ENCODE measurements at places on chromosomes 12 and 14.
A peak's percentile ranks its signal among the peaks of the same experiment; 100 is the strongest.

DNA sequence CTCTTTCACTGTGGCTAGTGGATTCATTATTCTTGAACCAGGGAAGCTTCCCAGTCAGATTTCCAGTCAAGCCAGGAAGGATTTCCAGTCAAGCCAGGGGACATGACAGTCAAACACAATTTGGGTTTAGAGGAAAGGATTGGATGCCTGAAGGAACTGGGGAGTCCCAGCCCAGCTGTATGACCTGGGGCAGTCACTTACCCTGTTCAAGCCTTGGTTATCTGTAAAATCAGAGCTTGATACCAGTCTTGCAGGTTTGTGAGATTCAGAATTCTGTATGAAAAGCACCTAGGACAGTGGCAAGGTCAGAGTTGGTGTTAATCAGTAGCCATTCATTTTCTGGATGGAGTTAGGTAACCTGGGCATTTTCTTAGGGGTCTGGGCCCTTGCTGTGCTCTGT lies 152.7 kb downstream of the CHST11 start:
- no peak for DNase-seq

DNA sequence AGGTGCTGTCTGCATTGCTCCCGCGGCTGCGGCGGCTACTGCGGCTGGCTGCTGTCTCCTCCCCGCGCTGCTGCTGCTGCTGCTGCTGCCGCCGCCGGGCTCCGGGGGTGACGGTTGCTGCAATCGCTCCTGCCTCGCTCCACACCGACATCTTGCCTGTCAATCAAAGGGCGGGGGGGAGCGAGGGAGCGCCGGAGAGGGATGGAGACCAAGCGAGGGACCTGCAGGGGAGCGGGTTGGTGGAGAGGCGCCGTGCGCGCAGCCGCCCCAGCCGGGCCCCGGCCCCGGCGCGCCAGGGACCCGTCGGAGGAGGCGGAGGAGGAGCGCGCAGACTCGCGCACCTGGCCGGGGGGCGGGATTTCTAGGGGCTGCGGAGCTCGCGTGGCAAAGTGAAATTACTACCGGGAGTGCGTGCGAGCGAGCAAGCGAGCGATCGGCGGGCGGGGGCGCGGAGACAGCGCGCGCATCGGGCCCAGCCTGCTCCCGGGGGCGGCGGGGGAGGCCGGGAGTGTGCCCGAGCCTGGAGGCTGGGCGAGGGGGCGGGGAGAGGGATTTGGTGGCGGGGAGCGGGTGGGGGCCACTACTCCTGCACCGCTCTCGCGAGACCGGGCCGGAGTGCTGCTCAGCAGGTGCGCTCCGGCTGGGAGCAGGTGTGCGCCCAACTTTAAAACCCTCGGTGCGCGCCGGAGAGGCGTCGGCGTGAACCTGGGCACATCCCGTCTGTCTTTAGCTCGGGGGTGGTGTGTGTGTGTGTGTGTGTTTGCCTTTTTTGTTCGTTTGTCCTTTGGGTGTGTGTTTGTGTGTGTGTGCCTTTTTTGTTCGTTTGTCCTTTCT lies at the start of gene KSR2:
TSS of gene KSR2 (minus strand) at position 165 of the 834 bp plus-strand sequence. CDS start 735 bp downstream, outside the sequence.
- DNase-seq, result peak; percentile 43

DNA sequence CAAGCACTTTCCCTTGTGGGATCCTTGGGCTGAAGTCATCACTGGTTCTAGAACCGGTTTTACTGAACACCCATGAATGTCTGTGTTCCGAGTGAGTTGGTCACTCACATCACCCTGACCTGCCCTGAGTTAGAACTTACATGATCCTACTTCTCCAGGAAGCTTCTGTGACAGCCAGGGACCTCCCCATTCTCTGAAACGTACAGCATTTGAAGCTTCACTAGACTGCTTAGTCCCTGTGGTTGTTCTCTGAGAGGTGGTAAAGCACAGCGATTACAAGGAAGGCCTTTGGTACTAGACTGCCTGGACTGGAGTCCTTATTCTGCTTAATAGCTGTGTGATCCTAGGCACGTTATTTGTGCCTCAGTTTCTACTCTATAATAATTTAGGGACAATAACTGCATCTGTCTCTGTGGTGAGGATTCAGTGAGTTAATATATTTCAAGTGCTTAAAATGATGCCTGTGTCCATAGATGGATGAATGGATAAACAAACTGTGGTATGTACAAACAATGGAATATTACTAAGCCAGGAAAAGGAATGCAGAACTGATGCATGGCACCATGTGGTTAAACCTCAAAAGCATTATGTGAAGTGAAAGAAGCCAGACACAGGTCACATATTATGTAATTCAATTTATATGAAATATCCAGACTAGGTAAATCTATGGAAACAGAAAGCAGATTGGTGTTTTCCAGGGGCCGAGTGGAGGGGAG lies 54.7 kb upstream of the DDX11 start:
- DNase-seq, result no peak

GRCh38 chr12:62217466-62218194 lies 42.6 kb upstream of the USP15 start:
- no peak for DNase-seq

DNA sequence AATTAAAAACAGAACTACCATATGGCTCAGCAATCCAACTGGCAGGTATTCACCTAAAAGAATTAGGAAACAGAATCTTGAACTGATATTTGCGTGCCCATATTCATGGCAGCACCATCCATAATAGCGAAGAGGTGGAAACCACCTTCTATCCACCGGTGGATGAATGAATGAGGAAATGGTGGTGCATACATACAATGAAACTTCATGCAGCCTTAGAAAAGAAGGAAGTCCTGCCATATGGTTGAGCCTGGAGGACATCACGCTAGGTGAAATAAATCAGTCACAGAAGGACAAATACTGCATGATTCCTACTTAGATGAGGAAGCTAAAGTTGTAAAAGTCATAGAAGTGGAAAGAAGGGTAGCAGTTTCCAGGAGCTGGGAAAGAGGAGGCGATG lies 6.6 kb downstream of the TCL1A start:
- no peak for DNase-seq

- DNase-seq, result no peak
Measured at GRCh38 chr12:91023326-91024004, 18.7 kb upstream of the EPYC start.

GRCh38 chr14:58288106-58288792 lies 10.1 kb upstream of the ARID4A start:
- no peak for DNase-seq

- DNase-seq, result no peak
Measured at GRCh38 chr12:6294156-6295093, 16.1 kb upstream of the PLEKHG6 start.

DNA sequence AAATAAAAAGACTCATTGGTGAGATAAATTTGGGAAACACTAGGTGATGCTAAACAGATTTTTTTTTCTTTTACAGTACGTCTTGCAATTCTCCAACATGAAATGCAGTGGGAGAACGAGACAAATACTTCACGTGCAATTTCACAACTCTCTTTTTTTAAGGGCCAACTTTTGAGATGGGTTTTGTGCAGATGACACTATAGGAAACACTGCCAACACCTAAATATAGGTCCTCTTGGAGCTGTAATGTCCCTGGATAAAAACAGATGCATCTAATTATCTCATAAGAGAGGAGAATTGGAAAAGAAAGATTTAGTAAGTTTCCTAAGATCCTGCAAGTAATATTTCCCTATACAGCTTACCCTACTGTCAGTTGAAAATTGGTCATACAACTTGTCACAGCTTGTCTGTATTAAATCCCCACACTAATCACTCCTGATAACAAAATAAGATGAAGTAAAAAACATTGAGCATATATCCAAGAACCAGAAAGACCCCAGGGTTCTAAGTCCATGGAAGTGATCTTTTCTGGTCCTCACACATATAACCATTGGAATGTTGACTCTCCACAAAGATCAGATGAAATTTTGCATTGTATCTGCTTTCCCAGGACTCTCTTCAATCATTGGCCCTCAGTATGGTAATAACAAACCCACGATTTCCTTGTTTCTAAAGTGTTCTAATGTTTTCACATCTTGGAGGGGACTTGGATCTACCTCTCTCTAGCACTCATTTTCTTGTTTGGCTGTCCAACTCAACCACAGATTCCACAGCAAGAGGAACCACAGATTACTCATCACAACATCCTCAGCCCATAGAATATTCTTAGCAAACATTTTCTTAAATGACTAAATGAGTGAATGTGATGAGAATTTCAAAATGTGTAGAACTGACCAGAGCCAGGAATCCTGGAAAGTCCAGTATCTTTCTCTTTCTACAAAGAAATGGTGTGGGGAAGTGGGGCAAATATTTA lies 769.4 kb upstream of the USP15 start:
- no peak for DNase-seq

DNA sequence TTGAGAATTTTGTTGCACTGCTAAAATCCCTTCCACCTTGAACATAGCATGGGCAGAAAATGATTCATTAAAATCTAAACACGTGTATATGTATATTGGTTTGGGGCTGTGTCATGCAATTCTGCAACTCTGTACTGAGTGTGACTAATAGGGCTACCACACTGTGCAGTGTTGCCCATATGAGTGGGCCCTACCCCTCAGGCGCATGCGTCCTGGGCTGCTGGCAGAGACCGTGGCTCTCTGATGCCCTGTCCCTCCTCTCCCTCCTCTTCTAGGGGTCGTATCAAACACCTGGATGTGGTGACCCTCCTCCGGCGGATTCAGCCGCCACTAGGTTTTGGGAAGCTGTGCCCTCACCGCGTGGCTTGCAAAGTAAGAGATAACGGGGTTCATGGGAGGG lies 128.4 kb upstream of the FKBP4 start:
- DNase-seq, result no peak

DNA sequence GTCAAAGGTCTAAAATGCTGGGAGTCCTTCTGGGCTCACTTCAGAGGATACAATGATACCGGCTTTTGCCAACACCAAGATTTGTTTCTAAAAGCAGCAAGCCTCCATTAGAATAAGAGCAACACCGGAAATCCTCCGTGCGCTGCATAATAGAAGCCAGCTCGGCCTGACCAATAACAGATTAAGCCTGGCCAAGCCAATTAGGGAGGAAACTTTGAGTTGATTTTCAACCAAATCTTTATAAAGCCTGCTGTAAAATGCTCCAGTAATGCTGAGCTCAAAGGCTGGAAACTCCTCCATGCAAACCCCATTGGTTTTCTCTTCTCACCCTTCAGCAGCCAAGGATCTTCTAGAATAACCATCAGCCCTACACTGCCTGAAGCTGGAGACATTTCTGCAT lies 150.1 kb downstream of the NTF3 start:
- no peak for DNase-seq

GRCh38 chr14:99518441-99519346 lies 37.5 kb downstream of the CCNK start:
- peak; percentile 77 for DNase-seq

DNA sequence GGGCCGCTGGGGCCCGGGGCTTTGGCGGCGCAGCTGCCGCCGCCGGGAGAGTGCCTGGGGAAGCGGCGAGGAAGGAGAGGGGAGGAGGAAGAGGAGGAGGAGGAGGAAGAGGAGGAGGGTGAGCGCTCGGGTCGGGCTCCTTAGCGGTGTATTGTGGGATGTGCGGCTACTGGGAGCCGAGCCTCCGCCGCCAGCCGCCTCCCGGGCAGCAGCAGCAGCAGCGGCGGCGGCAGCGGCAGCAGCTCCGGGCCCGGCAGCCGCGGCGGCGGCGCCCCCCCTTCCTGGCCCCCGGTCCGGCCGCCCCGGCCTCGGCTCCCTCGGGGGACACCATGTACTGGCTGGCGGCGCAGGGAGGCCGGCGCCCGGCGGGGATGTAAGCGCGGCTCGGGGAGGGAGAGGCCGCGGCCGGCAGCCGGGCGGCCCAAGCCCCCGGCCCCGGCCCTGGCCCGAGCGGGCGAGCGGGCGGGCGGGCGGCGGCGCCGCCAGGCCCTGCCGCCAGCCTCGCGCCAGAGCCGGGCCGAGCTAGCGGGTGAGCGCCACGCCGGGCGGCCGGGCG lies at the start of gene SETD1B:
TSS of gene SETD1B (plus strand) at position 149 of the 556 bp plus-strand sequence. CDS start 729 bp downstream, outside the sequence.
- DNase-seq, result peak; percentile 62

GRCh38 chr12:32139064-32139421 lies 32.4 kb downstream of the BICD1 start:
- peak; percentile 62 for DNase-seq

GRCh38 chr14:93113678-93114067 lies 2.1 kb downstream of the ITPK1 start:
- DNase-seq, result no peak

DNA sequence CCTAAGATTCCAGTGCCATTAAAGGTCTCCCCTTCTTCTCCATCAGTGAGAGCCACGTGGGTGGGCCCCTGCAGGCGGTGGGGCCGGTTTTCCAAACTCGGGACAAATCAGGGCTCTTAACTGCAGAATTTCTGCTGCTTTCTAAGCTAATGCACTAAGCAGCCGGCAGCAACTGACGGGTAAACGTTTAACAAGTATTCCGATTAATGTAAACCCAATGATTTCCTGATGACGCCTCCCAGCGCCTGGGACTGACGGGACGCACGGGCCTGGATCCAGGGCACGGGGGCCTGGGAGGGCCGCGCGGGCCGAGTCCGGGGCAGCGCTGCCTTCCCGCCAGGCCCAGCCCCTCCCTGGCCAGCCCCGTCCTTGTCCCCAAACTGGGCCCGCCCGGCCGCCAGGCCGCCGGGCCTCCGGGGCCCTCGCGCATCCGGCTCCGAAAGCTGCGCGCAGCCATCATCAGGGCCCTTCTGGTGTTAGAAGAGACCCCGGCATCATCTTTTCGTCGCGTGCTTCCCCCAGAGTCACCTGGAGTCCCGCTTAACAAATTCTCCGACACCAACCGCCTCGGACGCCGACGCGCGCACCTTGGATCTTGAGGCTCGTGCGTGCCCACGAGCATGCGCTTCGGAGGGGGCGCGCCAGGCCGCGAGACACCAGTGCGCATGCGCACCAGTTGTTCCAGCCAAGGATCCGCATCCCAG lies at the start of gene MLH3:
TSS of gene MLH3 (minus strand) at position 616 of the 704 bp plus-strand sequence. CDS start 1,812 bp downstream, outside the sequence.
- DNase-seq, result peak; percentile 82

DNA sequence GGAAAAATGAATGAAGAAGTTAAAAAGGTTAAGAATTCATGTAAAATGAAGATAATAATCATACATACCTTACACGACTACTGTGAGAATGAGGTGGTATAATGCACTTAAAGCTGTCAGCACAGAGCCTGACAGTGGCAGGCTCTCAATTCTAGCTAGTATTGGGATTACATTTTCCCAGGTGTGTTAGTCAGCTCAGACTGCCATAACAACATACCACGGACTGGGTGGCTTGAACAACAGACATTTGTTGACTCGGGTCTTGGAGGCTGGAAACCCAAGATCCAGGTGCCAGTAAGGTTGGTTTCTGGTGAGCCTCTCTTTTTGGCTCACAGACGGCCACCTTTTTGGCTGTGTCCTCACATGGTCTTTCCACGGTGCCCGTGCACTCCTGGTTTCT lies 167.8 kb downstream of the CHST11 start:
- DNase-seq, result no peak

GRCh38 chr14:100767003-100767787 lies 40.5 kb downstream of the DLK1 start:
- no peak for DNase-seq

- DNase-seq, result no peak
Measured at GRCh38 chr14:39472078-39472477, 39.8 kb upstream of the FBXO33 start.

- no peak for DNase-seq
Measured at GRCh38 chr14:47778631-47779030, 103.2 kb upstream of the MDGA2 start.

GRCh38 chr12:13890943-13891342 lies 90.5 kb downstream of the GRIN2B start:
- DNase-seq, result no peak

GRCh38 chr12:65537978-65538377 lies 259.5 kb downstream of the MSRB3 start:
- DNase-seq, result no peak

- no peak for DNase-seq
Measured at GRCh38 chr12:44677724-44678123, 198.4 kb downstream of the NELL2 start.

GRCh38 chr14:92225731-92226130 lies 97.2 kb upstream of the SLC24A4 start:
- DNase-seq, result no peak

Measured in CD4-positive, alpha-beta T cell treated with Interleukin-1 beta for 1 hour (primary cell).